GM18507 (cell line): ENCODE measurements at places on chromosomes 7 and 10.

- DNase-seq, result no peak
These were observed 13.3 kb downstream of the LAT2 start for GRCh38 chr7:74222851-74223710.

DNA sequence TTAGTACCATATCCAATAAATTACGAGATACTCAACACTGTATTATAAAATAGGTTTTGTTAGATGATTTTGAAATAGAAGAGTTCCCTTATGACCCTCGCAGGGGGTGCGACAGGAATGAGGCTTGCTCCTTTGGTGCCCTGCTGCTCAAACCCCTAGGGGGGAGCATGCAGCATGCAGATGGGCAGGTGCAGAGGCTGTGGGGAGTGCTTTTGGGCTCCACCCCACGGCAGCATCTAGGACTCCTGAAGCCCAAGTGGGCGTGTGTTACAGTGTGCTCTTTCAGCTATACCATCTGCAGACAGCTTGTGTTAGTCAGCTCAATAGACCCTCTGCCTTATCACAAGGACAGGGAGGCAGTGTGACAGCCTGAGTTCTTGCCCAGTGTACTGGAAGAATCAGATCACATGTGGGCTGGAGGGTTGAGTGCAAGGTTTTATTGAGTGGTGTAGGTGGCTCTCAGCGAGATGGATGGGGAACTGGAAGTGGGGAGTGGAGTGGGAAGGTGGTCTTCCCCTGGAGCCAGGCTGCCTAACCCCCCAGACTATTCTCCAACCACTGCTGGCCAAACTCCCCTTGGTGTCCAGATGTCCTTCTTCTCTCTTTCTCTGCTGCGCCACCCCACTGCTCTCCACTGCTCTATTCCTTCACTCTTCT, 3.1 kb upstream of the MRC1 start:
- no peak for DNase-seq

GRCh38 chr7:18369011-18369410, 126.5 kb upstream of the HDAC9 start:
- no peak for DNase-seq

DNA sequence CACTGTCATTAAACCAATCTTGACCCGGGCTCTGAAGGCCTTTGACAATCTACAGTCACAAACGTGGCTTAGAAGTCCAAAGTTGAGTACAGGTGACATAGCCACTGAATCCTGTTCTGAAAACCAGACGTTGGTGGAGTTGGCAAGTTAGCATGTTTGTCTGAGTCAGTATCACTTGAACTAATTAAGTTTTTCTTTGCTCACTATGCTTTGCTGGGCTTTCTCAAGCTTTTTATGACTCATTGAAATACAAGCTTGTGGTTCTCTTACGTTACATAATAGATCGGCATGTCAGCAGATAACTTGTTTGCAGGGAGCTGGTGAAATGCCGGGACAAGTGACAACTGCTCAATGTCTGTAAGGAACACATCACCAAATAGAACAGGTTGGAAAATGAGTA, 53.8 kb downstream of the ARL5B start:
- DNase-seq, result no peak

GRCh38 chr10:119396008-119396708, 146.4 kb downstream of the RGS10 start:
- no peak for DNase-seq

DNA sequence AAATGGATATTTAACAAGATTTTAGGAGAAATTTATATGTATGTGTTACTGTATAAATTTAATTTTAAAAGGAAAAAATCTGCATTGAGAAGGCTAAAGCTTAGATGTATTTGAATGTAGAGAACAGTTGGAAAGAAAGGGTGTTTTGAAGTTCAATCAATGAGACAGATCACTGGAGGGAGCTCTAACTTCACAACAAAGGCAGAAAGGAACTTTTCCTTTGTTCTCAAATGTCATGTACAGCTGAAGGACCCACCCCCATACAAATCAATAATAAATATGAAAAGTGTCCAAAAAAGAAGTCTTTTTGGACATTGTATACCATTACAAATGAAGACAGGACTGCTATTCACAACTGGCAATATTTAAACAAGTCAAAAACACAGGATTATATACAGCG, 403.4 kb downstream of the DNAJB9 start:
- no peak for DNase-seq

DNA sequence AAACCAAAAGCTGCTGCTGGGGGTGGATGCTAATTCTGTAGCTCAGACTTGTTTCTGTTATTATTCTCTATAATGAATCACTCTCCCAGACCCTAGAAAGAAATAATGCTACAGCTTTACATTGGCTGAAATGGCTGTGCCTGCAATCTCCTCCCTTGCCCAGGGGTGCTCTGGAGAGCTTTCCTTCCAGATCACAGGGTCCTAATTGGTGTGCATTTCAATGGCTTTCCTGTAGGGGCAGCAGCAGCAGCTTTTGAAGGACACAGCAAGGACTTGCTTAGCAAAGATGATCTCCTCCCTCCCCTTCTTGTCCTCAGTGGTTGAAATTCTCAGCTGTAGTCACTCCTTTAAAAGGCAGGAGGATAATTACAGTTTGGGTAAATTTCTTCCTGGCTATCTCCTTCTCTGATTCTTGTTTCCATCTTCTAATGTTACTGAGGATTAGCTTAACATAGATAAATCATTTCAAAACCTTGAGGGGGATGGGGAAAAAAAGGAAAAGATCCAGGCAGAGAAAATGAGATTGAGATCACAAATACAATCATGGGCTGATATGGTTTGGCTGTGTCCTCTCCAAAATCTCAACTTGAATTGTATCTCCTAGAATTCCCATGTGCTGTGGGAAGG, 120.2 kb upstream of the CTTNBP2 start:
- peak; percentile 4 for DNase-seq

DNA sequence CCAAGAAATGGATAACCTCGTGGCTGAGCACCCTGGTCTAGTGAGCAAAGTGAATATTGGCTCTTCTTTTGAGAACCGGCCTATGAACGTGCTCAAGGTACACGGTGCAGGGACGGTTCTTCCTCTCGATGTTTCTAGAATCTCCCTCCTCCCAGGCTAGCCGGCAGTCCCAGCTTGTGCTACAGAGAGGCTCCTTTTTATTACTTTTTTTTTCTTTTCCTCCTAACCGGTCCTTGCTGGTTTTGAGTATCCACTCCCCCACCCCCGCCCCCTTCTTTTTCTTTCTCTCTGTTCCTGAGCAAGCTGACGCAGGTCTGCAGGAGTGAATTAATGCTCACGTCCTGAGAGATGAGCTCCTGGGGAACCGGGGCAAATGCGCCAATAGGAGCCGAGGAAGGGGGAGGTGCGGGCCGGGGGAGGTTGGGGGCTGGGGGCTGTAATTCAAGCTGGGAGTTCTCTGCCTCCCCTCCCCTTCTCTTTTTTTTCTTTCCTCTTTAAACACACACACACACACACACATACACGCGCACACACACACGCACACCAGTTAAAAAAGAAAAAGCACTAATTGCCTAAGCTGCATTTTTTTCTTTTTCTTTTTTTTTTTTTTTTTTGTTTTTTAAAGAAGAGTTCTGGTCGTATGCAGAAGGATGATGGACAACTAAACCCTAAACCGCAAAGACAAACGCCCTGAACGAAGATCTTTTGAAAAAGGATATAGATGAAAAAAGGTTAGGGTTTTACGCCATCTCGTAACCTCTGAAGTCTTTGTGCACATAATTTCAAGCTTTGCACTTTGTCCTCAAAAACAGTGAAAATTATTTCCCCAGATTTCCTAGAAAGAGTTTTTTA, 6.6 kb downstream of the CPA2 start:
- DNase-seq, result no peak

GRCh38 chr10:7967035-7967434, 87.5 kb upstream of the GATA3 start:
- DNase-seq, result no peak
